Mesothelial cell of epicardium (in vitro differentiated cells): ENCODE measurements at places on chromosomes 4 and X.

- no peak for DNase-seq
Observed at GRCh38 chr4:7971159-7971631, 31.5 kb upstream of the AFAP1 start.

GRCh38 chrX:136747003-136747986, 33.4 kb downstream of the ARHGEF6 start:
- DNase-seq = no peak

DNA sequence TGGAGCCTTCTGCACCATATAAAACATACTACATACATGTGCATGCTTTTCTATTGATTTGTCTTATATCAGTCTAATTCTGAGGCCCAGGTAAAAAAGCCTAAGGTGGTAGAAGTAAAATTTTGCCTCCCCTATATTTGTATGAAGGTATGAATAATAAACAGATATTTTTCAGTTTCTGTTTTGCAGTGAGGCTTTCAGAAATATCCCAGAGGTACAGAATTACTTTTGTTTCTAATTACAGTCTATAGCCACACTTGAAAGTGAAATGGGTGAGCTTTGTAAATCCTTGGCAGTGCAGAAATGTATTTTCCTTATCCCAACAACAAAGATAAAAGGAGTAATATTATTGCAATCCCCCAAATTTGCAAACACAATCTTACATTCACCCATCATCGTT, 59.5 kb downstream of the DDX60 start:
- no peak for DNase-seq

GRCh38 chr4:101031971-101032370, 315.4 kb downstream of the PPP3CA start:
- DNase-seq = no peak

DNA sequence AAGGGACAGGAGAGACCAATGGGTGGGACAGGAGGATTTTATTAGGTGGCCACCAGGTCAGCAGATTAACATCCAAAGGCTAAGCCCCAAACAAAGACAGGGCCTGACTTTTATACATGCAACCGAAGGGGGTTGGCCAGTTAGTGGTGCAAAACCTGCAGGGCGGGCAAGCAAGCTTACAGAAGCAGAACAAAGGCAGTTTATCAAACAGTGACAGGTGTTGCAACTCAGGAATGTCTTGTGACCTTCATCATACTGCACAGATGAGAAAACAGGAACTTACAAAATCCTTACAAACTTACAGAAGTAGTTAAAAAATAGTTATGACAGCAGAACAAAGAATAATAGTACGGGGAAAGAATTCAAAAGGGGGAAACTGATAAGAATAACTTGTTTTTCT, 708.1 kb downstream of the GLUD2 start:
- no peak for DNase-seq

DNA sequence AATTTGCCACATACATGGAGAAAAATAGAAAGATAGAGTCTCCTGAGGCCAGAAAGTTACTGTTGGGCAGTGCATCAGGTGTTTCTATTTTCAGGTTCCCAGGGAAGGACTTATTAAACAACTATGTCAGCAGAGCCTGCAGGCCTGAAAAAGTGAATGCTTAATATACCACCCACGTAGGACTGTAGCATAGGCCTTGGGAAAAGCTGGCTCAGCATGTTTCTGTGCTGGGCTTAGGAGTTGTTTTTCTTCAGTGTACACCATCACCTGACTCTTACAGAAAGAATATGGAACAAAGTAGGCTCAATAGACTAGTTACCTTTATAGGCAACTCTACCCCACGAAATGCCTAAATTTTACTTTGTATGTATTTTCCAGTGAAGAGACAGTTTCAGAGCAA, 1385.9 kb downstream of the FAM133A start:
- no peak for DNase-seq

GRCh38 chr4:150078579-150079080, 385 bp downstream of the DCLK2 start:
- DNase-seq = peak; percentile 37
